ENCODE measurements at places on chromosomes 5 and 9. TPM values are rescaled to one million over a fixed set of nuclear protein-coding genes. Genes with fewer than 3 reads are reported as not detected.
A peak's percentile ranks its signal among the peaks of the same experiment; 100 is the strongest.

IL13 gene
- total RNA-seq, result not detected

PDZD2 gene
- 6.8 TPM for total RNA-seq

SLC34A3 gene
- not detected for total RNA-seq

IL7R gene
- total RNA-seq, result 0.25 TPM

TSLP gene
- total RNA-seq, result 1.9 TPM

CCL19 gene
- total RNA-seq, result not detected

SAXO1 gene
- total RNA-seq, result not detected

DNA sequence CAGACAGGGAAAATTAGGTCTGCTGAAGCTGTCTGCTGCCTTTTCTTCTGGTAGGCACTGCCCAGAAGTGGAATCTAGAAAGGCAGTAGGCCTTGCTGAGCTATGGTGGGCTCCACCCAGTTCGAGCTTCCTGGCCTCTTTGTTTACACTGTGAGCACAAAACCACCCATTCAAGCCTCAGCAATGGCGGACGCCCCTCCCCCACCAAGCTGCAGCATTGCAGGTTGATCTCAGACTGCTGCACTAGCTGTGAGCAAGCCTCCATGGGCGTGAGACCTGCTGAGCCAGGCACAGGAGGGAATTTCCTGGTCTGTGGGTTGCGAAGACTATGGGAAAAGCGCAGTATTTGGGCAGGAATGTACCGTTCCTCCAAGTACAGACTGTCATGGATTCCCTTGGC is 18.5 kb downstream of the AGTPBP1 start:
- peak; percentile 77 for DNase-seq

DNA sequence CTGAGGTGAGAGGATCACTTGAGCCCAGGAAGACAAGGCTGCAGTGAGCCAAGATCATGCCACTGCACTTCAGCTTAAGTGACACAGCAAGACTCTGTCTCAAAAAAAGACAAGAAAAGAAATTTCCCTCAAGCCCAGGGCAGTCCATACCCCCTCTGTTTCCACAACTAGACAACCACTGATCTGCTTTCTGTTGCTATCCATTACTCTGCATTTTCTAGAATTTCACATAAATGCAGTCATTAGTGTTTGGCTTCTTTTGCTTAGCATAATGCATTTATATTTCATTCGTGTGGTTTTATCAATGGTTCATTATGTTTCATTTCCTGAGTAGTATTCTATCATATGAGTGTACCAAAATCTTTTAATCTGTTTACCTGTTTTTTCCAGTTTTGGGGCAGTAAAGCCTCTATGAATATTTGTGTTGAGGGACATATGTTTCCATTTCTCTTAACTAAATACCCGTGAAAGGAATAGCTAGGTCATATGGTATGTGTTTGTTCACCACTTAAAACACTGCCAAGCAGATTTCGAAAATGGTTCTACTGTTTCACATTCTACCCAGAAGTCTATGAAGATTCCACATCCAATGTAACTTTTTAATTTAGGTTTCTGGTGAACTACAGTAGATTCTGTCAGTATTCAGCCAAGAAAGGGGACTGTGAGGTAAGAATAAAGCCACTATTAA is 271.8 kb downstream of the ZNF608 start:
- no peak for DNase-seq

- no peak for DNase-seq
These were observed 21.2 kb downstream of the ABLIM3 start for GRCh38 chr5:149162401-149163084.

GRCh38 chr5:10370931-10371330 is 17.4 kb downstream of the MARCHF6 start:
- no peak for DNase-seq

DNA sequence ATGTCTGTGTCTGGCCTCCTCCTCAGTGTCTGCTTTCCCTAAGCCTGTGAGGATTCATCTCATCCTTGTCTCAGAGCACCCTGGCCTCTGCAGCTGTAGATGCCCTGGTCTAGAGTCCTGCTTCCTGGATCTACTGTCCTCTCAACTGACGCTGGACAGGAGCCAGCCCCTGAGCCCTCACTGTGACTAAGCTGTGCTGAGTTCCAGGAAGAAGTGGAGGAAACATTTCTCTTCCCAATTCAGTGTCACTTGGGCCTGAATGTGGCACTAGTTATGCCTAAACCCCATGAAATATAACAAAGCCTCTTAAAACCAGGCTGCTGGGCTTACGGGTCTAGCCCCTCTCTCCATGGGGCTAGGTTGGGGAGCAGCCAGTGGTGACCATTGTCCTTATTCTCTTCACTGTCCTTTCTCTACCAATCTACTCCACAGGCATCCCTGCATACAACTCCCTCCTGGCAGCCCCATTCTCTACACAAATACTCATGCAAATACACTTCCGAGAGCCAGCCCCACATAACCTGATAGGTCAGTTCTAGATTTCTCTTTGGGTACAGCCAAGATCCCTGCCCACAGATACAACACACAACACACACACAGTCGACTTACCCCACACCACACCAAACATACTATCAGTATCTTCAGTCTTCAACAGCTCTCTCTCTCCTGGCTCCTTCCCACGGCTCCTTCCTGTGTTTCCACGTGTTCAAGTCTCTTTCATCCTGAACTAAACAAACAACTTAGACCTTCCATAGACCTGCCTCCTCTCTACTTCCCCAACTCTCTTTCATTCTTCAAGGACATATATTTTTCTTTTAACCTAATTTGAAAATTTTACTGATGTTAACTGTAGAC is 220.8 kb downstream of the SNX18 start:
- no peak for DNase-seq

DNA sequence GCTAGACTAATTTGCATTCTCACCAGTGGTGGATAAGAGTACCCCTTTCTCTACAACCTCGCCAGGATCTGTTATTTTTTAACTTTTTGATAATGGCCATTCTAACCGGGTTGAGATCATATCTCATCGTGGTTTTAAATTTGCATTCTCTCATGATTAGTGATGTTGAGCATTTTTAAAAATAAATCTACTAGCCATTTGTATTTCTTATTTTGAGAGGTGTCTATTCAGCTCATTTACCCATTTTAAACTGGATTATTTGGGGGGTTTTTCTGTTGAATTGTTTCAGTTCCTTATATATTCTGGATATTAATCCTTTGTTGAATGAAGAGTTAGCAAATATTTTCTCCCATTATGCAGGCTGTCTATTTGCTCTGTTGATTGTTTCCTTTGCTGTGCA is 139.6 kb downstream of the ARSB start:
- DNase-seq, result no peak

DNA sequence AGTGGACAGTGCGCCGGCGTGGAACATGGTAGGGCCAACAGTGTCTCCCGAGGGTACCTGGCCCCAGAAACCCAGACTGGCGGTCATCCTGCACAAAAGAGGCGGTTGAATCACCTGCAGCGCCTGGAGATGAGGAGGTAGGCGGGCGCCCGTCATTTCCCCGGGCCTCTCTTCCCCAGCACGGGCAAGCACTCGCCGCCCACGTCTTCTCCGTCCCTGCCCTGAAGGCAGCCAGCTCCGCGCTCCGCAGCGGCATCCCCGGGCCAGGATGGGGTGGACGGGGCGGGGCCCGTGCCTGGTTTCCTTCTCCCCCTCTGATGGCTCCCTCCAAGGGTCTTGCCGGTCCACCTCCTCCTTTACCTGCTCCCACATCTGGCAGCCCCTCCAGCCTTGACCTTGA is 27.1 kb upstream of the N4BP3 start:
- no peak for DNase-seq

- peak; percentile 92 for DNase-seq
These were observed 19.2 kb upstream of the TOR1B start for GRCh38 chr9:129783516-129784361.

- no peak for DNase-seq
These were observed 232.1 kb downstream of the SEMA5A start for GRCh38 chr5:9313751-9314150.

GRCh38 chr9:120724757-120725400 is 10.6 kb upstream of the MEGF9 start:
- no peak for DNase-seq

DNA sequence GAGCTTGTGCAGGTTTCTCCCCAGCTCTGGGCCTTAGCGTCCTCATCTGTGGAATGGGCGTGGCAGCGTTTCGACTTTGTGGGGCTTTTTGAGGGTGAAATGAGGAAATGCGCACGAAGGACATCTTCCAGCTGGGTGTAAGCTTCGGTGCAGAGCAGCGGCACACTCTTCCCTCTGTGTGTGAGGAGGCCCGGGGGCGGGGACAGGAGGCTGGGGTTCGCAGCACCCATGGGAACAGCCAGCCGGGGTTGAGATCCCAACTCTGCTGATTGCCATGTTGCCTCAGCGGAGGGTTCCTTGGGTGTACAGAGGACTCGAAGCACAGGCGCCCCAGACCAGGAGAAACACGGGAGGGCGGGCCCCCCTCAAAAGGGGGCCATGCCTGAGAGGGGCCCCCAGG is 265.6 kb downstream of the NSG2 start:
- DNase-seq, result no peak

DNA sequence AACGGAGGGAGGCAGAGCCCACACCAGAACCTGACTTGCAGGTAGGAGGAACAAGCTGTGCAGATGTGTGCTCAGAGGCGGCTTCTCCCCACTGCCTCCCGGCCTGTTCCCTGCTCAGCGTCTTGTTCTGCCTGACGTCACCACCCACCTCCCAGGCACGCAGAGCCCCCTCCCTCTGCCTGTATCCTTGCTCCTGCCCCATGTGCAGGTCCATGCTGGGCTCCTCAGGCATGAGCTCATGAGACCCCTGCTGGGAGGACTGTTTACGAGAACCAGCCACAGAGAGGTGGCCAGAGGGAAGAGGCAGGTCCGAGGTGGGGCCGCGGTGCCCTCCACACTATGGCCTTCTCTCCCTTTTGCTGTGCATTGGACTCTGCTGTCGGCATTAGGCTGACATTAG is 45.5 kb downstream of the SLC6A3 start:
- DNase-seq, result no peak

DNA sequence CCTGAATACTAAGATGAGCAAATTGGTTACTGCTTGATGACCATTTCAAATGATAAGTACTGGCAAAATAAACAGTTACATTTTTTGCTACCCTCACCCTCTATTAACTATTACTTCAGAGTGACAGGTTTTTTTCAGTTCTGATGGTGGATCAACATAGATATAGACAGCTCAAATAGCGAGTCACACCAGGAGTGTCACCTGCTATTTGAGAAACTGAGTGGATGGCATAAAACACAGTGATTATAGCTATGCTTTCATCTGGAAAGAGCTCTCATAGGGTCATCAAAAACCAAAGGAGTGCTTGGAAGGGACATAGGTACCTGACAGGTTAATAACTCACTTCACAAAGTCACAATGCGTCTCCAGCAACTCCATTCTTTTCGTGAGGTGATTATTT is 244.5 kb upstream of the C9orf72 start:
- no peak for DNase-seq

DNA sequence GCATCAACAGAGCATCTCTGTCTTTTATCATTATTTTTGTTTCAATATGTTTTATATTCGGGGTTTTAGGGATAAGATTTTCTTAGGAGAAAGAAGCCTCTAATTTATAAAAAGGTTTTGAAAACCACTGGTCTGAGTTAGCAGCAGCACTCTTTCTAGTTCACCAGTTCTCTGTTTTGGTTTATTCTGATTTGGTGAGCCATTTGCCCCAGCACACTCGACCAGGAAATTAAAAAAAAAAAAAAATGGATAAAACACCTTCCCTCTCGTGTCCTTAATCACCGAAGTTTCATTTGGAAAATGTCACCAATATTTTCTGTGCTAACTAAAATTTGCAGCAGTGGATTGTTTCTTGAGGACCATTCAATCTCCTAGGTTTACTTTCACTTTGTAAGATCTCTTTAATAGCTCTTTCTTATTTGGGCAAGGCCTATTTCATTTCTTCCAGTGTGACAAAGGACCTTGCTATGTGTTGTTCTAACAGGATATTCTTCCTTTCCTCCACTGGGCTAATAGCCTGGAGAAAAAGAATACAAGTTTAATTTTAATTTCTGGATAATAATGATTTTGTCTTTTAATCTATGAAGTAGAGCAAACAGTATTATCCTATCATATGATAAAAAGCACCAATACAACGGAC is 57.8 kb upstream of the ANXA1 start:
- no peak for DNase-seq

- DNase-seq, result no peak
These were observed 5.2 kb downstream of the GFI1B start for GRCh38 chr9:132983491-132984201.

DNA sequence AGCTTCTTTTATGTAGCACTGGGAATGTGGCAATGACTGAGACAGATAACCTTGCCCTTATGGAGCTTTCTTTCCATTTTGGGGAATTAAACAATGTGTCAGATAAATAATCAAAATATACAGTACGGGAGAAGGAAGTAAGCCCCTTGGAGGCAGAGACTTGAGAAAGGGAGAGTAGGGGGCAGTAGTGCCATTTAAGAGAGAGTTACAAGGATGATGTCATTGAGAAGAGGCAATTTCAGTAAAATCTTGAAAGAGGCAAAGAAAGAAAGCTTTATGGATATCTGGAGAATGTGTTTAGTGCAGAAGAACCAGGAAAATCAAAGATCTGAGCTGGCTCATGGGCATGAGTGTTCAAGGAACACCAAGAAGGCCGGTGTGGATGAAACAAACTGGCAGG is 77.3 kb downstream of the KCTD16 start:
- DNase-seq, result no peak

- DNase-seq, result no peak
These were observed 545.2 kb downstream of the CSNK1G3 start for GRCh38 chr5:124056991-124057723.

DNA sequence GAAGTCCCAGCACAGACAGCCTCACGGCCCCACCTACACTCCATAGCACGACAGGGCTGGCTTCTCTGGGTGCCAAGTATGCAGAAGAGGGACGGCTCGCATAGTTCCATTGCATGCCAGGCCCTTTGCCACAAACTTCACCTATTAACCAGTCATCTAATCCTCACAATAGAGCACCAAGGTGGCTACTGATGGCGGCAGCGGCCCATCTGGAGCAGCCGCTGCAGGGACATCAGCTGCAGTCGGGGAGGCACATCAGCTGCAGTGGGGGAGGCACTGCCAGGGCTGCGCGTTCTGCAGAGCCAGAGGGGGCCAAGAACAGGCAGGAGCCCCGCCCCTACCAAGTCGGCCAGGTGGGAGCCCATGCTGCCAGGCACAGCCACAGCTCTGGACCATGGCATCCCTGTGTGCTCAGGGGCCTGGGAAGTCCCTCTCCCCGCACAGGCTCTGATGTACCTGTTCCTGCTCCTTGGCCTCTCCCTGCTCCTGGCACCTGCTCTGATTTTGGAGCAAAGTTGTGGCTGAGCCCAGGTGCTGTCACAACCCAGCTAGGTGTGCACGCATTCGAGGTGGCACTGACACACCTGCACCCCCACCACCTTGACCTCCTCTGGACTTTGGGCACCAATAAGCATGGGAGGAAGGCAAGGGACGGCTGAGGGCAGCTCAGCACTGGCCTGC is 61.5 kb upstream of the SYNPO start:
- no peak for DNase-seq

GRCh38 chr9:27888661-27889295 is 315.5 kb upstream of the C9orf72 start:
- peak; percentile 91 for DNase-seq

DNA sequence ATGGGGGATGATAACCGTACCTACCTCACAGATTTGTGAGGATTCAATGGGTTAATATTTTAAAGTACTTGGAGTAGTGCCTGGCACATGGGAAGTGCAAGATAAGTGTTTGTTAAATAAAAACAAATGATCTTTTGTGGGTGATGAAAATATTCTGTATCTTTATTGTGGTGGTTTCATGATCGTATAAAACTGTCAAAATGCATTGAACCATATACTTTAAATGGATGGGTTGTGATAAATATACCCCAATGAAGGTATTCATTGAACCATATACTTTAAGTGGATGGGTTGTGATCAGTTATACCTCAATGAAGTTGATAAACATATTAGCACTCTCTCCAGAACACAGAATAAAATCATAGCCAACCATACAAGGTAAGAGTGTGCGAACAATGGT is 234.5 kb downstream of the CRB2 start:
- no peak for DNase-seq
